ENCODE measurements at places on chromosomes 13 and 19. TPM values are rescaled to one million over a fixed set of nuclear protein-coding genes. Genes with fewer than 3 reads are reported as not detected.
A peak's percentile ranks its signal among the peaks of the same experiment; 100 is the strongest.

DNA sequence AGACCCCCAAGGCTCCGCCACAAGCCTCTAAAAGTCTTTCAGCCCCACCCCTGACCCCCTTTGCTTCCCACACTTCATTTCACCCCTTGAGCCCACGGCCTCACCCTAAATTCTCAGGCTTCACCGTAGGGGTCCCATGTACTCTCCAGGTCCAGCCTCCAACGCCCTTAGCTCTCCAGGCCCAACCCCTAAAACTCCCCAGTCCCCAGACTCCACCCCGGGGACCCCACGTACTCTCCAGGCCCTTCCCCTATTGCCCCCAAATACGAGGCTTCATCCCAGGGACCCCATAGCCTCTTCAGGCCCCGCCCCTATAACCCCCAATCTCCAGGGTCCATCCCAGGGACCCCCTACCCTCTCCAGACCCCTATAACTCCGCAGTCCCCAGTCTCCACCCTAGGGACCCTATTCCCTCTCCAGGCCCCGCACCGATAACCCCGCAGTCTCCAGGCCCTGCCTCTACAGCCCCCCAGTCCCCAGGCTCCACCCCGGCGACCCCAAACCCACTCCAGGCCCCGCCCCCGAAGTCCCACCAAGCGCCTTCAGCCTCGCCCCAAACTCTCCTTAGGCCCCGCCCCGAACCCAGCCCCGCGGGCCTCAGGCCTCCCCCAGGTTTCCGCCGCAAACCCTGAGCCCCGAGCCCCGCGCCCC, 619 bp downstream of the MED16 start:
- H3K4me1 ChIP-seq: peaks cover 6% of the 10 kb centered on the region
- H3K4me3 ChIP-seq: peak overlapping the region; percentile 93
- peak; percentile 26 for DNase-seq
- H3K27ac ChIP-seq: peak overlapping the region; percentile 67
- peaks cover 6% of the 10 kb centered on the region for H3K27me3 ChIP-seq
- H3K36me3 ChIP-seq: peaks cover 3% of the 10 kb centered on the region

- DNase-seq: no peak
- H3K4me1 ChIP-seq: peaks cover 23% of the 10 kb centered on the region
Observed at GRCh38 chr19:52691215-52691610, 43.6 kb downstream of the ZNF611 start.

DNA sequence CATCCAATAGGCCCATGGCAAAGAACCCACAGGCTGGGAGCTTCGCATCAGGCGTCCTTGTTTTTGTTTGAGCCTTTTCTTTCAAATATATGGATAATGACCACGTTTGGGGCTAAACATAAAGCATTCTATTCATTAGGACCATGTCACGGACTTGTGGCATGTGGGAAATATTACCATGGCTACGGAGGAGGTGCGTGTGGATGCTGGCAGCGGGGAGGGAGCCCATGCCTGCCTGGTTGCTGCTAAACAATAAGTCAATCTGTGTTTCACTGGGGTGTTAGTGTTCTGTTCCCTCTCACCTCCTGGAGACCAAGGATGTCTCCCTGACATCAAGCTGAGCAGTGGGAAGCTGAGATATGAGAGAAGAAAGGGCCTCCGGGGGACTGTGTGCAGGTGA, 121.1 kb downstream of the IRS2 start:
- no peak overlapping the region for H3K27ac ChIP-seq
- DNase-seq: no peak
- H3K4me3 ChIP-seq: no peak overlapping the region
- H3K4me1 ChIP-seq: peaks cover 14% of the 10 kb centered on the region
- H3K27me3 ChIP-seq: peaks cover 11% of the 10 kb centered on the region

DNA sequence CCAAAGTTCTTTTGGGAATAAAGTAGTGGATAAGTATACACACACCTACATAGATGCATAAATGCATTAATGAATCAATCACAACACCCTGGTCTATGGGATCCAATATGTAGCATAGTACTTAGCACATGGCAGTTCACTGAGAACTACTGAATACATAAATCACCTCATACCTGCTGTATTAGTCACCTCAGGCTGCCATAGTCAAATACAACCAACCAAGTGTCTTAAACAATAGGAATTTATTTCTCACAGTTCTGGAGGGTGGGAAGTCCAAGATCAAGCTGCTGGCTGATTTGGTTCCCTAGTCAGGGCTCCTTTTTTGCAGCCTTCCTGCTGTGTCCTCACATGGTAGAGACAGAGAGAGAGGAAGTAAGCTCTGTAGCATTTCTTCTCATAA, 228.2 kb downstream of the NHLRC3 start:
- H3K36me3 ChIP-seq: peaks cover 3% of the 10 kb centered on the region
- no peak overlapping the region for H3K27ac ChIP-seq
- H3K4me1 ChIP-seq: peaks cover 12% of the 10 kb centered on the region
- no peaks in the 10 kb centered on the region for H3K27me3 ChIP-seq
- no peak for DNase-seq

DNA sequence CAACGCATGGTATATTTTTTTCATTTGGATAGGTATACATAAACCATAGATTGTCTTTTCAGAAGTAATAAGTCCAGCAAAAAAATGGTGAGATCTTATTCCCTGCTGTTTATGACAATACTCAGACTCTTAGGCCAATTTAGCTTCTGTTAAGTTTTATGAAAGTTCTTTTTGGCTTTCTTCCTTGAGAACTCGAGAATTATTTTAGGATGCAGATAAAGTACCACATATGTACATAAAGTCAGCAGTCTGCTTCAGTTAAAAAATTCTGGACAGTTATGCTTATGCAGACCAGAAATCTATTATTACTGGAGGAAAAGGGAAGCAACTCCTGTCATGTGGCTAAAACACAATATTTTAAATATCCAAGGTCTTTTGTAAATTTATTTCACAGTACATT, 422.9 kb downstream of the GPC6 start:
- H3K4me3 ChIP-seq: no peak overlapping the region
- H3K36me3 ChIP-seq: no peaks in the 10 kb centered on the region
- no peaks in the 10 kb centered on the region for H3K27me3 ChIP-seq
- DNase-seq: no peak
- no peak overlapping the region for H3K27ac ChIP-seq
- no peaks in the 10 kb centered on the region for H3K4me1 ChIP-seq

GRCh38 chr13:59951011-59951410, 212.7 kb downstream of the DIAPH3 start:
- DNase-seq: no peak
- H3K27me3 ChIP-seq: no peaks in the 10 kb centered on the region
- no peak overlapping the region for H3K4me3 ChIP-seq
- peaks cover 3% of the 10 kb centered on the region for H3K4me1 ChIP-seq

GRCh38 chr13:32232263-32232662, 82.9 kb downstream of the ZAR1L start:
- H3K4me1 ChIP-seq: no peaks in the 10 kb centered on the region
- no peaks in the 10 kb centered on the region for H3K36me3 ChIP-seq
- H3K4me3 ChIP-seq: no peak overlapping the region
- H3K27me3 ChIP-seq: peaks cover 3% of the 10 kb centered on the region

- peaks cover 2% of the 10 kb centered on the region for H3K4me1 ChIP-seq
- no peak overlapping the region for H3K4me3 ChIP-seq
- DNase-seq: no peak
- H3K27ac ChIP-seq: no peak overlapping the region
- H3K36me3 ChIP-seq: no peaks in the 10 kb centered on the region
Observed at GRCh38 chr13:41457589-41458186, 338 bp downstream of the RGCC start.

- no peak overlapping the region for H3K27ac ChIP-seq
- no peaks in the 10 kb centered on the region for H3K36me3 ChIP-seq
- H3K4me3 ChIP-seq: no peak overlapping the region
- no peak for DNase-seq
- no peaks in the 10 kb centered on the region for H3K27me3 ChIP-seq
Observed at GRCh38 chr13:105491345-105491744, 1044.1 kb downstream of the EFNB2 start.

DNA sequence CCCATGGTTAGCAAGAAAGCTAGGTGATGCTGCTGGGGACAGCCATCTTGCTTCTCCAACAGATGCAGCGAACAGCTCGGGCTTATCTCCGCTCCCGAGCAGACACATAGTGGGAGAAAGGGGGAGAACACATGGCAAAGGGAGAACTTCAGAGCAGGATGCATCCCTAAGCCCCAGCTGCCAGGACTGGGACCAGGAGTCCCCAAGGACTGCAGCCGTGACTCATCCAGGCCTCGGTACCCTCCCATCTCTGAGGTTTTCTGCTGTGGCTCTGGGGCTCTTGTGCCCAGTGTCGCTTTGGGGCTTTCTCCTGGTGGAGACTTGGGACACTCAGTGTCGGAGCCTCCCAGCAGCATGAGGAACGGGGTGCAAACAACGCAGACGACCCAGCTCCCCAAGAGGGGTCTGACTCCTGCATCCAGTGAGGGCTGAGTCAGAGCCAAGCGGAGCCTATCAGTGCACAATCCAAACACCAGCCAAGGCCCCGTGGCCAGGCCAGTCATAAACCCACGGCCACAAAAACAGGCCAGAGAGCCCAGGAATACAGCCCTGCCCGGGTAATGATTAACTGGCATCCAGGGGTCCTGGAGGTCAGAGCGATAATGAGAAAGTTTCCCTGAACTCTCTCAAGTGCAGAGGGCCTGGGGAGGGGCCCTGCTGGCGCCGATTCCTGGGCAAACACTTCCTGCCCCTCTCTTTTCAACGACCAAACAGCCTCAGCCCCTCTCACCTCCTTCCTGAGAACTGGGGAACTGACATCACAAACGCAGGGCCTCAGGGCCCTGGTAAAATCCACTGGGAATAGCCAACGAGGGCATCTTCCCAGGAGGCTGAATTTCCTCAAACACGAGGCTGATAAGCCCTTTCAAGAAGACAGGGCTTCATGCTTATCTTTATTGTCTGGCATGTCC, 202.9 kb downstream of the USP12 start:
- H3K27me3 ChIP-seq: peaks cover 8% of the 10 kb centered on the region
- no peak overlapping the region for H3K27ac ChIP-seq
- peaks cover 2% of the 10 kb centered on the region for H3K4me1 ChIP-seq
- no peak overlapping the region for H3K4me3 ChIP-seq
- H3K36me3 ChIP-seq: no peaks in the 10 kb centered on the region
- DNase-seq: no peak

GRCh38 chr19:5655412-5655811, 24.9 kb downstream of the MICOS13 start:
- peaks cover 45% of the 10 kb centered on the region for H3K36me3 ChIP-seq
- H3K4me3 ChIP-seq: no peak overlapping the region
- H3K27me3 ChIP-seq: peaks cover 4% of the 10 kb centered on the region
- no peaks in the 10 kb centered on the region for H3K4me1 ChIP-seq
- H3K27ac ChIP-seq: no peak overlapping the region

DNA sequence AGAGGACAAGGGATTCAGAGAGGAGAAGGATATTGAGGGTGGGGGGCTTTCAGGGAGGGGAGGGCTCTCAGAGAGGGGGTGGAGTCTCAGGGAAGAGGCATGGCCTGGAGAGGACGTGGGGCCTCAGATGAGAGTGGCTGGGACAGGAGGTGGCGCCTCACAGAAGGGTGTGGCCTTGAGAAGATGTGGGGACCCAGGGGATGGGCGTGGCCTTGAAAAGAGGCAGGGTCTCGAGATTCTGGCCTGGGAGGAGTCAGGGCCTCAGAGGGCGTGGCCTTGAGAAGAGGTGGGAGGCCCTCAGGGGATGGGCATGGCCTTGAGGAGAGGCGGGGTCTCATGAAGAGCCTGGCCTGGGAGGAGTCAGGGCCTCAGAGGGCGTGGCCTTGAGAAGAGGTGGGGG, 23.7 kb upstream of the TNFSF14 start:
- H3K4me1 ChIP-seq: no peaks in the 10 kb centered on the region
- no peak overlapping the region for H3K4me3 ChIP-seq
- no peak for DNase-seq
- peaks cover 13% of the 10 kb centered on the region for H3K27me3 ChIP-seq
- peaks cover 14% of the 10 kb centered on the region for H3K36me3 ChIP-seq

DNA sequence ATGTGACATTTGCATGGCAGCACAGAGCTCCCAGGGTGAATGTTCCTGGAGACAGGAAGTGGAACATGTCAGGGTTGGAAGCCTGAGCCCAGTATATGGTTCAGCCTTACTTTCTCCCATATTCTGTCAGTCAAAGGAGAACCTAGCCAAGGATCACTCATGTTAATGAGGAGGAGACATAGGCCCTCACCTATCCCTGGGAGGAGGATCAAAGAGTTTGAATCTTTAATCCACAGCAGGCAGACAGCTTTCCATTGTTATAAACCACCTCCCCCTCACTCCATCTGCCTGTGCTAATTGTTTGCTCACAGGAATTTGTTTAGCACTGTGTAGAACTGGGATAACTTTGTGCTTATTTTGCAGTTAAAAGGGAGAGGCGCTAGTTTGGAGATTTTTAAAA, 1069.1 kb downstream of the EFNB2 start:
- H3K36me3 ChIP-seq: no peaks in the 10 kb centered on the region
- no peak overlapping the region for H3K4me3 ChIP-seq
- H3K27me3 ChIP-seq: no peaks in the 10 kb centered on the region
- H3K4me1 ChIP-seq: peaks cover 2% of the 10 kb centered on the region

- peaks cover 20% of the 10 kb centered on the region for H3K27me3 ChIP-seq
- DNase-seq: no peak
- H3K27ac ChIP-seq: no peak overlapping the region
- H3K4me1 ChIP-seq: peaks cover 31% of the 10 kb centered on the region
- no peak overlapping the region for H3K4me3 ChIP-seq
Observed at GRCh38 chr13:113559901-113560644, 24.5 kb upstream of the TFDP1 start.

DNA sequence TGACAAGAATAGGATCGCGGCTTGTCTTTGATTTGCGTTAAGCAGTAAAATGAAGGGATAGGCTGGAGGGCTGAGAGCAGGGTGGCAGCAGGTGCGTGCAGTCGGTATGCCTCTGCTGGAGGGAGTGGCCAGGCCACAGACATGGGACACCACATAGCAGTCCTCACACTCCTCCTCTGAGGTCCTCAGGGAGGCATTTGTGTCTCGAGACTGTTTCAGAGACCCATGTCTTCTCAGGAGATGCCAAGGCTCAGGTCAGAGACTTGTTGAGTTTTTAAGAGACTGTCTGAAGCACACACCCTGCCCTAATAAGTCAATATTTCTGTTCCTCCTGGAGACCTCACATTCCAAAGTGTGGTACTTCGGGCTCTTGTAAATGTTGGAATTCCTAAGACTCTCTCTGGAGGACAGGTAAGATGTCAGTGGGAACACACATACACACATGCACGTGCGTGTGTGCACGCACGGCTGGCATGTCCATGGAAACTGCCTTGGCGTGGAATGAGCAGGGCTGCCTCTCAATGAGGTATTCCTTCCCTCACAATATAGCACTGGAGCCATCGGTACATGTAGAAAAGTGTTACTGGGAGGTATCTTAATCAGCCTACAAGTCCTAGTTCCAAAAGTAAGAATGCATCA, 46.4 kb downstream of the COL4A2 start:
- peaks cover 55% of the 10 kb centered on the region for H3K4me1 ChIP-seq
- DNase-seq: no peak

GRCh38 chr19:5889288-5889971, 14.2 kb downstream of the NDUFA11 start:
- H3K4me1 ChIP-seq: no peaks in the 10 kb centered on the region
- peaks cover 5% of the 10 kb centered on the region for H3K27me3 ChIP-seq
- no peak overlapping the region for H3K27ac ChIP-seq
- no peak for DNase-seq
- no peak overlapping the region for H3K4me3 ChIP-seq

GRCh38 chr13:107643615-107644014, 571.7 kb downstream of the LIG4 start:
- DNase-seq: no peak
- H3K4me1 ChIP-seq: peaks cover 8% of the 10 kb centered on the region

GRCh38 chr13:28237944-28238343, 99.6 kb downstream of the PAN3 start:
- H3K4me1 ChIP-seq: peaks cover 22% of the 10 kb centered on the region
- H3K27me3 ChIP-seq: no peaks in the 10 kb centered on the region
- DNase-seq: no peak
- H3K4me3 ChIP-seq: no peak overlapping the region
- H3K27ac ChIP-seq: no peak overlapping the region
- no peaks in the 10 kb centered on the region for H3K36me3 ChIP-seq

The NEK5 gene
- total RNA-seq: 0.97 TPM

The WDR62 gene
- 8.5 TPM for total RNA-seq

The SH2D3A gene
- 1.5 TPM for total RNA-seq

The SHC2 gene
- 46.9 TPM for total RNA-seq

The POGLUT2 gene
- total RNA-seq: 15.2 TPM

The B3GNT8 gene
- total RNA-seq: 10.7 TPM

The ZNF808 gene
- total RNA-seq: 22.6 TPM

The LHB gene
- total RNA-seq: 1.4 TPM
